Activated CD8-positive, alpha-beta memory T cell treated with anti-CD3 and anti-CD28 coated beads, Interleukin-2, amount 10 ng/mL, durations not matched to agents 7 days and 5 days (primary cell): ENCODE measurements at places on chromosomes 2 and 18.

- no peak for DNase-seq
These were observed 19.5 kb upstream of the PUM2 start for GRCh38 chr2:20370191-20370590.

GRCh38 chr2:102664471-102664909 is 45.1 kb downstream of the SLC9A2 start:
- DNase-seq = no peak

- DNase-seq = no peak
These were observed 94.9 kb downstream of the RND3 start for GRCh38 chr2:150392614-150393013.

- no peak for DNase-seq
These were observed 2.4 kb downstream of the BOK start for GRCh38 chr2:241560883-241561474.

DNA sequence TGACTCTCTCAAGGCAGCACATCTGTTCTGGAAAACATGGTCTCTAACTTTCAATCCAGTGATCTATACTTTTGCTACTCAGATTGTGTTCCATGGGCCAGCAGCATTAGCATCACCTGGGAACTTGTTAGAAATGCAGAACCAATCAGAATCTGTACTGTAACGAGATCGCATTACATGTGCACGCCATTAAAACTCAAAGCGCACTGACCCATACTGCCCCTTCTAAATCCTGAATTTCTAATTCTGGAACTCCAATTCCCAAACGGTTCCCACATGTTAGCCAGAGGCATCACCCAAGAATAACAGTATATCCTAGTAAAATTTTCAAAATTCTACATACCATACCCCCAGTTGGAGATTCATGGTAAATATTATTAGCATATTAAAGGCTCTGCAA is 10.5 kb upstream of the DCTN1 start:
- DNase-seq = no peak

GRCh38 chr2:45918463-45919159 is 267.1 kb downstream of the PRKCE start:
- DNase-seq = no peak

DNA sequence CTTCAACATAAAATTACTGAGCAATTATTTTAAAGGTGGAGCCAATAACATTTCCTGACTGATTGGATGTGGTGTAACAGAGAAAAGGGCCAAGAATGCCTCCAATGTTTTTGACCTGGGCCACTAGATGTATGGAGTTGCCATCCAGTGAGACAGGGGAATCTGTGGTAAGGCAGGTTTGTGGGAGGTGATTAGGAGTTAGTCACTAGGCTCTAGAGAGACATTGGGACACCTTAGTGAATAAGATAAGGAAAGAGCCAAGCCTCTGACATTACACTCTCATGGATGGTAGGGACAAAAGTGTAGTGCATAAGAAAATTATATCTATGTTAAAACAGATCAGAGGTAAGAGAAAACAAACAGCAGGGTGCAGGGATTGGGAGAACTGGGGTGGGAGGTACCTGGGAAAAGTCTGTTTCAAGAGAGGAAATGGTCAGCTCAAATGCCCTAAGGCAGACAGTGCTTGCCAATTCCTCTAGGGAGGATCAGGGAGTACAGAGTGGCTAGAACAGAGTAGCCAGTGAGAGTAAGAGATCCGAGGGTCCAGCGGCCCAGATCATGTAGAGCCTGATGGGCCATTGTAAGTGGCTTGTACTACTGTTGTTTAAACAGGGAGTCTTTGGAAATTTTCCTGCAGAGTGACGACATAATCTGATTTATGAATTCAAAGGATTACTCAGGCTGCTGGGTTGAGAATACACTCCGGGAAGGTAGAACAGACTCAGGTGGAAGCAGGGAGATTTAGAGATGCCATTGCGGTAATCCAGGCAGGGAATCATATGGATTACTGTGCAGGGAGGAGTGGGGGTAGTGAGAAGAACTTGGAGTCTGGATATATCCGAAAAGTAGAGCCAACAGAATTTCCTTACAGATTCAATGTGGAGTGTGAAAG is 45.7 kb upstream of the CUL3 start:
- DNase-seq = no peak

DNA sequence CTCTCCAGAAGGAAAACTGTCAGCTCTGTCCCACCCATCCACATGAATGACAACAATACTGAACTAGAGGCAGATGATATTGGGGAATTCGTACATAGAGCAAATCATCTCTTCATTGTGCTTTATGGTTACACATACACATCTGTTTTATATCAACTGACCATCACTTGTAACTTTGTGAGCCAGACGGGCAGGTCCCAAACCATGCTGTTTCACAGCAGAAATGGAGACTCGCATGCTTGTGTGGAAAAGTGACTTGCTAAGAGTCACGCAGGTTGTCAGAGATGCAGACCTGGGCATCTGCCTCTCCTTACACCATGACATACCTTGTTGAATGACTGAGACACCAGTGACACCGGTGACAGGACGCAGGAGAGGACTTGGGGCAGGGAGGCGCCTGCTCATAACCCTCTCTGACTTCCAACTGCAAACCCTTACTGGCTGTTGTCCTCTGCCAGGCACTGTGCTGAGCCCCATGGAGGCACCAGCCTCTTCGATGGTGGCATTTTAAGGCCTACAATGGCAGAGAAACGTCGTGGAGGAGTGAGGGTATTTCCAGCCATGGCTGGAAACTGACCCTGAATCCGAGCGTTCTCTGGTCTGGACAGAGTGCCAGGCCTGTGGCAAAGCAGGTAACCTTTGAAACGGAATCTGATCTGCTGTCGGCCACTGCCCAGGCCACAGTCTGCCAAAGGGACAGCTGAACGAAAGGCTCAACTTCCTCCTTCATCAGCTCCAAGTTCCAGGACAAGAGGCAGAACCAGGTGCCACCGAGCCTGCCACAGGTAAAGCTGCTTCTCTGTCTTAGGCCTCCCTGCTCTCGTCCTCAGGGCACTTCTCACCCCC is 26.9 kb upstream of the ROCK2 start:
- no peak for DNase-seq

DNA sequence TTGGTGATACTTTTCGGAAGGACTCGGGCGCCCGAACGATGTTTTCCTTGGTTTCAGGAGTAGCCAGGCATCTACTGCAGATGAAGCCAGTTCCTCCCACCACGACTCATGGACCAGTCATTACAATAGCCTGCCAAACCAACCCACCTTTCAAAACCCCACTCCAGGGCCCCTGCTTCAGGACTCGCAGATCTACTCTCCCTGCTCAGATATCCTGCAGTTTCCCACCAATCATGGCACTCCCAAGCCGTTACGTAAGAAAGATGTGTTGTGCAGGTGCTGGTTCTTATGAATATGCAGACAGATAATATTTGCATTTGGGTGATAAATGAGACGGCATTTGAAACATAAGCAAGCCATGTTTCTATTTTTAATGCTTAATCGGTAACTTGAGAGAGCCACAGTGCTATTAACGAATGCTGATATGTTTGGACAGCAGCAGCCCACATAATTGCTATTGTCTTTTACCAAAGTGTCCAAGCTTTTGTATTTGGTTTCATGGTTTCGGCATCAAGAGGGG is 3.5 kb upstream of the CYS1 start:
- no peak for DNase-seq

DNA sequence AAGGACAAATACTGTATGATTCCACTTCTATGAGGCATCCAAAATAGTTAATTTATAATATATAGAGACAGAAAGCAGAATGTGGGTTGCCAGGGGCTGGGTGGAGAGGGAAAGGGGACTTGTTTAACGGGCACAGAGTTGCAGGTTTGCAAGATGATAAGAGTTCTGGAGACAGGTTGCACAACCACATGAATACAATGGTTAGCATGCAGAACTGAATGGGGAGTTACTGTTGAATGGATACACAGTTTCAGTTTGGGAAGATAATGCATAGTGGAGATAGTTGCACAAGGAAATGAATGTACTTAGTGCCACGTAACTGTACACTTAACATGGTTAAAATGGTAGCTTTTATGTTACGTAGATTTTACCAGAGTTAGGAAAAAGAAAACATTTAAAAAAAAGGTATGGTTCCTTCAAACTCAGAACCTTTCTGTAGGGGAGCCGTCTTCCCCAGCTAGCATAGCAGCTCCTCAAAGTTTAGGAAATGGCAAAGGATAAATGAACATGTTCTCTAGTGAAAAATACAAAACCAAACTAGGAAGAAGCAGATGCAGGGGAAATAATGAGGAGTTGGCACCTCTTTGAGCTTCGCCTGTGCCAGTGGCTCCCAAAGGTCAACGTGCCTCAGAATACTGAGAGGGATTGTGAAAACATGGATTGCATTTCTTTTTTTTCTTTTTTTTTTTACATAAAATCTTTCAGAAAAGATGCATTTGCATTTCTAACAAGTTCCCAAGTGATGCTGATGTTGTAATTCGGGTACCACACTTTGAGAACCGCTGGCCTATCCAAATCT is 95.2 kb downstream of the ZCCHC2 start:
- DNase-seq = no peak

- DNase-seq = no peak
These were observed 10.0 kb downstream of the RNF144A start for GRCh38 chr2:6927186-6927585.

DNA sequence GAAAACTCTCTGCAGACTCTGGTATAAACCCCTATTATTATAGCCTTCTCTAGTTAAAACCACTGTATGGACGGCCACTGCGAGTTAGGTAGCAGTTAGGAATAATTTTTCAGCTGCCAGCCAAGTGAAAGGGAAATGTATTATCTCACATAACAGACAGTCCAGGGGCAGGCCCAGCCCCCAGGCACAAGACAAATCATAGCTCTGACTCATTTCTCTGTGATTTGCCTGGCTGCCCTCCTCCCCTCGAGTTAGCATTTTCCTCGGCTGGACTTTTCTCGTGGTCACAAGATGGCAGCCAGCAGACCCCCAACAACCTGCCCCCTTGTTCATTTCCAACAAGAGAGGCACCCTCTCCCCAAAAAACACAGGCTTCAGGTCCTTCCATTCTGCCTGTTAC is 10.5 kb downstream of the VIT start:
- DNase-seq = no peak

DNA sequence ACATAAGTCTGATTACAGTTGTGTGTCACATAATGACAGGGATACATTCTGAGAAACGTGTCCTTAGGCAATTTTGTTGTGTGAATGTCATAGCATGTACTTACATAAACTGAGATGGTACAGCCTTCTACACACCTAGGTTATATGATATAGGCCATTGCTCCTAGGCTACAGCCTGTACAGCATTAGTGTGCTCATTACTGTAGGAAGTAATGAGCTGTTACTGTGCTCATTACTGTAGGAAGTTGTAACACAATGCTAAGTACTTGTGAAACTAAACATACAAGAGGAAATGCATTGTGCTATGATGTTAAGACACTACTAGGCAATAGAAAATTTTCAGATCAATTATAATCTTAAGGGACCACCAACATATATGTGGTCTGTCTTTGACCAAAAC is 72.8 kb downstream of the UPP2 start:
- DNase-seq = no peak
